Central memory CD8-positive, alpha-beta T cell (primary cell): ENCODE measurements at places on chromosomes 7 and 10.

DNA sequence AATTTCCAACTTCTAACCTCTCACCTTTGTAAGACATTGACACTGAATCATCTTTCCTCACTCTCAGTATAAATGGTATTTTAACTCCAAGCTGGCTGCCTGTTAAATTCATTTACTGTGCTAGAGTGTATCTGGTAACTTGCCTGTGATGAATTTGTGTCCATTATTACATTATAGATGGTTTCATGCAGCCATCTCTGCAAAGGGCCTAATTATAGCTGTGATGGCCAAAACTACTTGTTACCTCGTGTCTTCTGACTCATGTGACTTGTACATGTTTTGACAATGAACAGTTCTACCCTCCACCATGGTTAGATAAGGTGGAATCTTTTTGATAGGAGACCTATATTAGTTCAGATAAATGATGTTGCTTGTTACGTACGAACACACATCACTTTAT is 392.0 kb downstream of the PAXIP1 start:
- no peak overlapping the region for H3K27ac ChIP-seq
- H3K27me3 ChIP-seq, result no peaks in the 10 kb centered on the region
- no peaks in the 10 kb centered on the region for H3K36me3 ChIP-seq
- no peak for DNase-seq

DNA sequence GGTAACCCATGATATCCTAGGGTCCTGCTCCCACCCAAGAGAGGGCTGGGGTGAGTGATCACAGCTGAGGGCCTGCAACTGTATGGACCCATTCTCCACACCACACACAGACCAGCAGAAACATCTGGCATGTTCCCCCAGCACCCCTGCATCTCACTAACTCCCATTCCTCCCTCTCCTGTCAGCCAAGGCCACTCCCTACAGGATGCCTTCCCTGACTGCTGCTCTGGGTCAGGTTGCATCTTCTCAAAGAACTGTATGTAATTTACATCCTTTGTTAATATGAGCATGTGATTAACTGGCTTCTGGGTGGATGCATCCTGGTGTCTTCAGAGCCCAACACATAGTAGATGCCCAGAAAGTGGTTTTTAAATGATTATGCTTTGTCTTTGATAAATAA is 56.2 kb downstream of the PTPRE start:
- peaks cover 3% of the 10 kb centered on the region for H3K36me3 ChIP-seq
- no peak overlapping the region for H3K27ac ChIP-seq
- no peak overlapping the region for H3K4me3 ChIP-seq
- H3K4me1 ChIP-seq, result no peaks in the 10 kb centered on the region

DNA sequence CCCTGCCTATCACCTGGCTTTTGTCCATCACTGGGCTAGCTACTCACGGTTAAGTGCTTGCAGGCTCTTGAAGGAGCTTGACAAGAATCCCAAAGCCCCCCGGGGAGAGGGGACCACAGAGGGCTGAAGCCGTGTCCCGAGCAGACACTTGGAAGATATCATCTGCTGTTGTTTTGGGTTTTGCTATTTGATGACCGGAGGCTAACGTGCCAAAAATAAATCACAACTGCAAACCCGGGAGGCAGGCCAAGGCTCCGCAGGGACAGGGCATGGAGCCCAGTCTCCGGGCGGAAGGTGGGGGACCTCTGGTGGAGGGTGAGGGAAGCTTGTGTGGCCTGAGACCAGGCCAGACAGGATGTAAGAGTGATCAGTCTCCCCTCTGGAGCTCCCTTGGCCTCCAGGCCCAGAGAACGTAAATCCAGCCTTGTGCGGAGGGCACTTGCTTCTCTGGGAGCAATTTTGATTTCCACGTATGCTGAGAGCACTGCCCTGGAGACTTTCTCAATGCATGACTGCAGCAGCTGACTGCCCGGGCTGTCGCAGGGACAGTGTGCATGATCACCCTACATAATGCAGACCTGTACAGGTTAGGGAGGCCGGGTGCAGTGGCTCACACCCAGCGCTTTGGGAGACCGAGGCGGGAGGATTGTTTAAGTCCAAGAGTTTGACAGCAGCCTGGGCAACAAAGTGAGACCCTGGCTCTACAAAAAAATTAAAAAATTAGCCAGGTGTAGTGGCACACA is at the start of gene PHKG1:
Gene PHKG1, minus strand, starts transcription at position 164 of the 743 bp plus-strand sequence. CDS start 4,011 bp downstream, outside the sequence.
- H3K4me1 ChIP-seq, result no peaks in the 10 kb centered on the region
- DNase-seq, result no peak
- H3K27ac ChIP-seq, result no peak within 1 kb of the TSS
- H3K4me3 ChIP-seq, result no peak within 1 kb of the TSS

DNA sequence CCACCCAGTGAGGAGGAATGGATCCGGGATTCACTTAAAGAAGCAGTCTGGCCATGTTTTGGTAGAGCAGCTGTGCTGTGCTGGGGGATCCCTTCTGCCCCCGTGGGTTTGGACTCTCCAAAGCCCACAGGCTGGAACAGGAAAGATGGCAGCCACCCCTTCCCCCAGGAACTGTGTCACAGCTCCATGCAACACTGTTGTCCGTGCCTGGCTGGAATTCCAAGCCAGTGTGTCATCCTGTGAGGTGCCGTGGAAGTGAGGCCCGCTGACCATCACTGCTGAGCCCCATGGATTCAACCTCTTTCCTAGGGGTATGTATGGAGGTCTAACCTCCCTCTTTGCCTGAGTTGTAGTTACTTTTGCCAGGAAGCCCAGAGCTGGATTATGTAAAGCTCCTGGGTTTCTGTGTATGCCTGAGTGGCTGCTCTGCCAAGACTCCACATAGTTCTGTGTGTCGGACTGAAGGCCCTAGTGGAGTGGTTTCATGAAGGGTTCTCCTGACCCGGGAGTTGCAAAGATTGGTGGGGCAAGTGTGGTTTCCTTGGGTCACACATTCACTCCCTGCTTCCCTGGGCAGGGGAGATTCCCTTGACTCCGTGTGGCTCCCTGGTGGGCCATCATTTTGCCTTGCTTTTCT is 35.1 kb upstream of the PCGF5 start:
- no peak overlapping the region for H3K4me3 ChIP-seq
- peaks cover 70% of the 10 kb centered on the region for H3K4me1 ChIP-seq
- peaks cover 6% of the 10 kb centered on the region for H3K36me3 ChIP-seq
- DNase-seq, result no peak
- H3K27ac ChIP-seq, result peak overlapping the region; percentile 1

- H3K4me3 ChIP-seq, result no peak overlapping the region
- H3K36me3 ChIP-seq, result no peaks in the 10 kb centered on the region
- no peaks in the 10 kb centered on the region for H3K4me1 ChIP-seq
- peaks cover 58% of the 10 kb centered on the region for H3K27me3 ChIP-seq
- no peak overlapping the region for H3K27ac ChIP-seq
These were observed 263.6 kb upstream of the ZMIZ1 start for GRCh38 chr10:78805176-78805575.

DNA sequence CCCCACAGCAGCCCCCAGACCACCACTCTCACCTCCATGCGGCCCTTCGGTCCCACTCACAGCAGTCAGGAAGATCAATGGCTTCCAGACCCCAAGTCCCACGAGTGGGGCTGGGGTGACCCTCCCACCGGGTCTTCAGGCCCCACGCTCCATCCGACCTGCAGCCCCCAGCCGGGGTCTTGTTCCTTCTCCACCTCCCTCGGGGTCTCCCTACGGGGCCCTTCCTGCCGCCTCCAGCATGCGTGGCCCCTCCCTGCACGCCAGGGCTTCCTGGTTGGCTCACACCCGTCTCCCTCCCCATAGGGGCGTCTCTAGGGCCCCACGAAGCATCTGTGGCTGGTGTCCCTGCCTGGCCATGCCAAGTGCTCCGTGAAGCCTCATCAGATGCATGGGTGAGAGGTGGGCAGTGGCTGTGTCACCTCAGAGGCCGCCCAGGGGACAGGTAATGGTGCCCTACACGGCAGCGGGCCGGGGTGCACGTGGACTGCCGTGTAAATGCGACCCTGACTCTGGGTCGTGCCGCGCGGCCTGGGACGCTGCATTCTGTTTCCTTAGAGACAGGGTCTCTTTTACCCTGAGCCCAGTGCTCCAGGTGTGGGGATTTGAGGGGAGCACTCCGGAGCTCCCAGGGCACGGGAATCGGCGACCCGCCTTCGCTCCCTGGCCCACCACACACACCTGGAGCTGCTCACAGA is 19.9 kb downstream of the ADAP1 start:
- H3K27ac ChIP-seq, result no peak overlapping the region
- no peak overlapping the region for H3K4me3 ChIP-seq
- no peaks in the 10 kb centered on the region for H3K27me3 ChIP-seq
- peaks cover 18% of the 10 kb centered on the region for H3K4me1 ChIP-seq

DNA sequence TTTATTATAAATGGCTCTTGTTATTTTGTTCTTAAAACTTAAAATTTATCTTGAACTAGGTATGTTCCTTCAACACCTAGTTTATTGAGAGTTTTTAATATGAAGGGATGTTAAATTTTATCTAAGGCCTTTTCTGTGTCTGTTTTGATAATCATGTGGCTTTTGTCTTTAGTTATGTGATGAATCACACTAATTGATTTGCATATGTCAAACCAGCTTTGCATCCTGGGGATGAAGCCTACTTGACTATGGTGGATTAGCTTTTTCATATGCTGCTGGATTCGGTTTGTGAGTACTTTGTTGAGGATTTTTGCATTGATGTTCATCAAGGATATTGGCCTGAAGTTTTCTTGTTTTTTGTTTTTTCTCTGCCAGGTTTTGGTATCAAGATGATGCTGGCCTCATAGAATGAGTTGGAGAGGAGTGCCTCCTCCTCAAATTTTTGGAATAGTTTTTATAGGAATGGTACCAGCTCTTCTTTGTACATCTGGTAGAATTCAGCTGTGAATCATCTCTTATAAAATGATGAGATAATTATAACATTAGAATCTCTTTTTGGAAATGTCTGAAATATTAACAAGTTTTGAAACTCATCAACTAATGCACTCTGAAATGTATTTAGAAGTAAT is 78.7 kb upstream of the AGR3 start:
- no peaks in the 10 kb centered on the region for H3K4me1 ChIP-seq
- H3K4me3 ChIP-seq, result no peak overlapping the region
- H3K27me3 ChIP-seq, result no peaks in the 10 kb centered on the region
- no peaks in the 10 kb centered on the region for H3K36me3 ChIP-seq

DNA sequence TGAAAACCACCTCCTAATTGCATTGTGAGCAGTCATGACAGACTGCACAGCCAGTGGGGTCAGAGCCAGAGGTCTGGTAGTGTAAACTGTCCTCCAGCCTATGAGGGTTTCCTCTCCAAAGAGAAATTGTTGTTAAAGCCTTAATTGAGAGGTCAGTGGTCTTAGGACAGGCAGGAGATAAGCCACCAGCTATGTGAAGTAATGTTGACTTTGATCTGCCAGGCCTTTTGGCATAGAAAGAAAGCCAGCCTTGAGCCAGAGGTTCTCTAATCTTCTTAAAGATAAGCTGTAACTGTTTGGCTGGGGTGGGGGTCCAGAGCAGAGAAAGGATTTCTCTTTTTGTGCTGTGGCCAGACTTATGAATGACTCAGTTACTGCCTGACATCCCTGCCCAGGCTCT is 248.4 kb downstream of the WDR11 start:
- no peak for DNase-seq
- peaks cover 1% of the 10 kb centered on the region for H3K36me3 ChIP-seq
- no peaks in the 10 kb centered on the region for H3K4me1 ChIP-seq
- no peak overlapping the region for H3K27ac ChIP-seq
- H3K27me3 ChIP-seq, result peaks cover 12% of the 10 kb centered on the region
- H3K4me3 ChIP-seq, result no peak overlapping the region

DNA sequence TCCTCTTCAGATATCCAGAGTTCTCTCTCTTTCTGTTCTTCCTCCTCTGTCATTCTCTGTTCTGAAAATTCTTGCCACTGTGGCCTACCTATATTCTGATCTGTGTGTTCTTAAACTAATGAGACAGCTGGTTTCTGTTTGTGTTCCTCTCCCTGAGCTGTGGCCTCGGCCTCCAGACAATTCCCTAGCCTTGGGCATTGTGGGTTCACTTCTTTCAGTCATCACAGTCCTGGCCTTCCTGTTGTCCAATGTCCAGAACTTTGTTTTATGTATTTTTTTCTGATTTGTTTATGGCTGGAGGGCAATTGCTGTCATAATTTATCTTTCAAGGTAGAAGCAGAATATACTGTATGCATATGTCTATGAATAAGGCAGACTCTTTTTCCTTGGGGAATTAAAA is 173.2 kb upstream of the MTPN start:
- no peak overlapping the region for H3K27ac ChIP-seq

DNA sequence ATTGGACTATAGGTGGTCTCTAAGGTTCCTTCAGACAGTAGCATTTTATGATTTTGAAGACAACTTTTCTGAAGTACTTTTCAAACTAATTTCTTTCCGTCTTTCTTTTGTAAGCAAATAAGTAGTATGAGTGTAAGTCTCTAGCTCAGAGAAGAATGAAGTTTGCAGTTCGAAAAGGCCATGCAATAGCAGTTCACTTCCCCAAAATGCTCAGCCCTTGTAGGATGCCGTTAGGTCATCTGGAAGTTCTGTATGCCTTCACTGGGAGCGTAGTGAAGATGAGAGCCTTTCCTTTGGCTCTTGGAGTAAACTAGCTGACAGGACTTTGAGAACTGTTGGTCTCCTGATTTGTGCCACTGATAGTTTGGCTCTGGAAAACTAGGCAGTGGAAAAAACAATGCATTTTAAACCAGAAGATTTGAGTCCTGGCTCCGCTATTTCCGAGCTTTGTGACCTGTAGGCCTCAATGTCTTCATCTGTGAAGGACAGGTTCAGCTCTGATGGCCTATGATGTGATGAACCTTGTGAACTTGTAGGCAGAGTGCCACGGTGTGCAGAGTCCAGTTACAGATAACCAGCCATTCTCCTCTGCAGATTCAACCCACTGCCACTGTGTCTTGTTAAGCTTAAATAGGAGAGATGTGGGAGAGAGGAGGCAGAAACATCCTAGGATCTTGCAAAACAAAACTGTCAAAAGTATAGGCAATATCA is 18.8 kb downstream of the SGPL1 start:
- H3K4me3 ChIP-seq, result no peak overlapping the region
- peaks cover 16% of the 10 kb centered on the region for H3K36me3 ChIP-seq
- no peaks in the 10 kb centered on the region for H3K27me3 ChIP-seq
- H3K4me1 ChIP-seq, result peaks cover 33% of the 10 kb centered on the region
- no peak for DNase-seq
- H3K27ac ChIP-seq, result no peak overlapping the region

GRCh38 chr10:95309958-95310357 is 19.2 kb upstream of the PDLIM1 start:
- H3K27ac ChIP-seq, result no peak overlapping the region
- H3K27me3 ChIP-seq, result peaks cover 6% of the 10 kb centered on the region
- no peak overlapping the region for H3K4me3 ChIP-seq
- no peak for DNase-seq

- H3K4me1 ChIP-seq, result peaks cover 11% of the 10 kb centered on the region
- peaks cover 5% of the 10 kb centered on the region for H3K36me3 ChIP-seq
- no peak for DNase-seq
- H3K4me3 ChIP-seq, result no peak overlapping the region
- peak overlapping the region; percentile 46 for H3K27ac ChIP-seq
These were observed 43.6 kb downstream of the GUSB start for GRCh38 chr7:65938336-65938895.

- peaks cover 2% of the 10 kb centered on the region for H3K36me3 ChIP-seq
- peaks cover 32% of the 10 kb centered on the region for H3K27me3 ChIP-seq
- DNase-seq, result no peak
- H3K4me3 ChIP-seq, result no peak overlapping the region
- H3K4me1 ChIP-seq, result no peaks in the 10 kb centered on the region
- no peak overlapping the region for H3K27ac ChIP-seq
These were observed 177.0 kb upstream of the ZMIZ1 start for GRCh38 chr10:78891741-78892140.

GRCh38 chr10:15448598-15448997 is 77.5 kb upstream of the FAM171A1 start:
- no peak overlapping the region for H3K4me3 ChIP-seq
- peaks cover 3% of the 10 kb centered on the region for H3K36me3 ChIP-seq
- H3K27ac ChIP-seq, result no peak overlapping the region
- peaks cover 45% of the 10 kb centered on the region for H3K27me3 ChIP-seq
- H3K4me1 ChIP-seq, result no peaks in the 10 kb centered on the region
